Suppressor macrophage (primary cell): ENCODE measurements at places on chromosomes 5 and 9.
A peak's percentile ranks its signal among the peaks of the same experiment; 100 is the strongest.

DNA sequence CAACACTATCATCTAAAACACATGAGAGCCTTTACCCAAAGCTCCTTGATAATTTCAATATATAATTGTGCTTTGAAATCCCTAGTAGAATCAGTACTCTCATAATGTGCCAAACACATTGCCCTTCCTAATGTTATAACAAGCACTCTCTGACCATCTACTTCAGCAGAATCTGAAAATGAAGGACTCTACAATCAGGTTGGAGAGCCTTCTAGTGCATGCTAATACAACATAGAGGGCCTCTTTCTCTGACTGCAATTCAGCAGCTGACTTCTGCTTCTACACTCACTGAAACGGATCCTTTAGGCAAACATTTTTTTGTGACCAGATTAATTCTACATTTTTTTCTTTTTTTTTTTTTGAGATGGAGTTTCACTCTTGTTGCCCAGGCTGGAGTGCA lies 155.6 kb downstream of the EPB41L4A start:
- no peak for DNase-seq

DNA sequence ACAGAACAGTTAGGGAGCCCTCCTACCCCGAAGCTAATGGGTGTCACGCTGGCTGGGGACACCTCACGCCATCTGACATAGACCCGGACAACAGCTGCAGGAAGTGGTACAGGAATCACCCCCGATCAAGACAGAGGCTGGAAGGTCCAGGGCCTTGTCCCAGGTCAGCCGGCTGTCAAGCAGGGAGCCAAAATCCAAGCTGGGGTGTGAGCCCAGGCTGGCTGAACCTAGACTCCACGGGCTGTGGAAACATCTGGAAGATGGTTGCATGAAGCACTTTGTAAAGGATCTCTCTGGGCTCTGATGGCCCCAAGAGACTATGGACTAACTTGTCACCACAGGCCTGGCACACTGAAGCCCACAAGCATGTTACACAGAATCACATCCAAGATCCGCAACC lies 68.9 kb upstream of the STXBP1 start:
- DNase-seq, result no peak

- DNase-seq, result no peak
Observed at GRCh38 chr5:111197523-111197922, 26.7 kb upstream of the CAMK4 start.

GRCh38 chr5:160419458-160420330 lies 813 bp upstream of the SLU7 start:
- DNase-seq, result peak; percentile 21

DNA sequence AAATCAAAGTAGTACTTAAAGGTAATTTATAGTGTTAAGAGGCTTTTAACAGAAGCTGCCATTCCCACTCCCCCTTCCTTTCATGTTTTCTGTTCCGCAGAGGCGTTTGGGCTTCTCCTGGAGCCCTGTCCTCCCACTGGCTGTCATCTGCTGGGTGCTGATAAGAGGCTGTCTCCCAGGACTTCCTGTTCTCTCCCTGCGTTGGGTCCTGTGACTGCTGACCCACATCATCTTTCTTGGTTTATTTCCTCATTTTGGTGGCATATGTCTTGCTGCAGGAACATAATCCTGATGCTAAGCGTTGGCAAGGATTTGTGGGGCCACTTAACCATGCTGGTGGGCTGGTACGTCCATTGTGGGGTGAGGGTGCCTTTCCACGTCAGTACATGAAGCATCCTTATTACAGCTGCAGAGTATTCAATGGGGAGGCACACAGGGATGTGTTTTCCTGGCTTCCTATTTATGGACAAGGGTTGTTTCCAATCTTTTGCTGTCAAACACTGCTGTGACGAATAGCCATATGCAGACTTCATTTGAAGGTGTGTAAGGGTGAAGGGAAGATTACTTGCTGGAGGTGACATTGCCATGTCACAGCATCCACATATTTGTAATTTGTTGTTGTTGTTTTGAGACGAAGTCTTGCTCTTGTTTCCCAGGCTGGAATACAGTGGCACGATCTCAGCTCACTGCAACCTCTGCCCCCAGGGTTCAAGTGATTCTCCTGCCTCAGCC lies 22.3 kb upstream of the RNF130 start:
- DNase-seq, result peak; percentile 94

GRCh38 chr5:178399701-178400095 lies 167.1 kb upstream of the PHYKPL start:
- no peak for DNase-seq
